ENCODE measurements at places on chromosomes 13 and 19. TPM values are rescaled to one million over a fixed set of nuclear protein-coding genes. Genes with fewer than 3 reads are reported as not detected.

DNA sequence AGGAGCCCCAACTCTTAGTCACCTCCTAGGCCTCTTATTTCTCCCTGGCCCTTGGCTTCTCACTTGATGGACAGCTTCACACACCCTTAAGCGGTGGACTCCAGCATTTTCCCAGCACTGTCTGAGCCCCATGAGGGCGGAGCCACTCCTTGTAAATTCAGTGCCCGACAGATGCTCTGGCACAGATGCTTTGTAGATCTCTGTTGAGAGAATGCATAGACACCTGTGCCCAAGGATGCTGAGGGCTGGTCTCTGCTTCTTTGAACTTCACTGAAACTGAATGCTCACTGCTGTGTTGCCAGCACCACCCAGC, 3.3 kb downstream of the SYCN start:
- no peak for DNase-seq

- DNase-seq: no peak
Measured at GRCh38 chr19:49823472-49823871, 5.4 kb downstream of the MED25 start.

ISYNA1 gene
- total RNA-seq: 218 TPM

- no peak for DNase-seq
Measured at GRCh38 chr13:98083936-98084335, 59.0 kb upstream of the FARP1 start.

- DNase-seq: peak; percentile 49
Measured at GRCh38 chr19:45508417-45508860, 1.2 kb downstream of the VASP start.

- DNase-seq: peak; percentile 6
Measured at GRCh38 chr13:109500146-109500773, 286.1 kb downstream of the IRS2 start.

PINLYP gene
- total RNA-seq: 9.2 TPM

DNA sequence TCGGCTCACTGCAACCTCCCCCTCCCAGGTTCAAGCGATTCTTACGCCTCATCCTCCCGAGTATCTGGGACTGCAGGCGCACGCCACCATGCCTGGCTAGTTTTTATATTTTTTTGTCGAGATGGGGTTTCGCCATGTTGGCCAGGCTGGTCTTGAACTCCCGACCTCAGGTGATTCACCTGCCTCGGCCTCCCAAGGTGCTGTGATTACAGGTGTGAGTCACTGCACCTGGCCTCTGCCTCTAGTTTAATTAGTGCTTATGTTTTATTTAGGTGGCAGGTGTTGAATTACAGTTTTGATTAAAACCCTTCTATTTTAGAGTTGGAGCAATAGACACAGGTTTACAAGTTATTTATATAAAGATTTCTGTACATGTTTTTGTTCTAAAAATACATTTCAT, 42.8 kb downstream of the ATP11A start:
- DNase-seq: no peak

DNA sequence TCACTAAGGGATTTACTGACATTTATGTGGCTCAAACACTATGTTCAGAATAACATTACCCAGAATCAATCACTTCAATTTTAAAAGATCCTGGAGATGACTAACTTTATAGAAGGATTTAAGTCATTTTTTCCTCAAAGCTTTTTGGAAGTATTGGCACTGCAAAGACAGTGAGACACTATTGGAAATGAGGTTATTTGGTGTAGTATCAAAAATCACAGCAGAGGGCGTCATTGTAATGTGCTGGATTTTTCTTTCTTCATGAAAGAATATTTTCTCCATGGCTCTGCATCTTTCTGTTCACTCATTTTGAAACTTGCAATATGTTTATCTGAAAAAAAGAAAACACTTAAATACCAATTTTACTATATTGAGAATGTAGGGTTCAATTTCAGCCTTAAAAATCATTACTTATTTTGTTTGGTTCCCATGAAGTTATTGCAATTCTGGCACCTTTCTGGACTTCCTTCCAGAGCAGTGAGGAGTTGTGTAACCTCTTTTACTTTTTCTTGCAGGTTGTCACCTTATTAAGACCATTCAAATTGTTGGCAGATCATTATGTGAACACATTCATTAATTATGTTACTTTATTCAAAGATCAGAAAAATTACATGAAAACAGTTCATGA, 3.7 kb upstream of the CSNK1A1L start:
- peak; percentile 74 for DNase-seq

GRCh38 chr19:30379841-30380610, 7.8 kb downstream of the ZNF536 start:
- no peak for DNase-seq

- no peak for DNase-seq
Measured at GRCh38 chr19:51417107-51417809, at the start of gene SIGLEC10. TSS of gene SIGLEC10 (minus strand) at chr19:51417642. CDS start at chr19:51417581, 61 bp downstream.
